ENCODE measurements at places on chromosomes 4 and X.
A peak's percentile ranks its signal among the peaks of the same experiment; 100 is the strongest.

- no peak for DNase-seq
Measured at GRCh38 chr4:106258145-106259045, 57.6 kb downstream of the TBCK start.

DNA sequence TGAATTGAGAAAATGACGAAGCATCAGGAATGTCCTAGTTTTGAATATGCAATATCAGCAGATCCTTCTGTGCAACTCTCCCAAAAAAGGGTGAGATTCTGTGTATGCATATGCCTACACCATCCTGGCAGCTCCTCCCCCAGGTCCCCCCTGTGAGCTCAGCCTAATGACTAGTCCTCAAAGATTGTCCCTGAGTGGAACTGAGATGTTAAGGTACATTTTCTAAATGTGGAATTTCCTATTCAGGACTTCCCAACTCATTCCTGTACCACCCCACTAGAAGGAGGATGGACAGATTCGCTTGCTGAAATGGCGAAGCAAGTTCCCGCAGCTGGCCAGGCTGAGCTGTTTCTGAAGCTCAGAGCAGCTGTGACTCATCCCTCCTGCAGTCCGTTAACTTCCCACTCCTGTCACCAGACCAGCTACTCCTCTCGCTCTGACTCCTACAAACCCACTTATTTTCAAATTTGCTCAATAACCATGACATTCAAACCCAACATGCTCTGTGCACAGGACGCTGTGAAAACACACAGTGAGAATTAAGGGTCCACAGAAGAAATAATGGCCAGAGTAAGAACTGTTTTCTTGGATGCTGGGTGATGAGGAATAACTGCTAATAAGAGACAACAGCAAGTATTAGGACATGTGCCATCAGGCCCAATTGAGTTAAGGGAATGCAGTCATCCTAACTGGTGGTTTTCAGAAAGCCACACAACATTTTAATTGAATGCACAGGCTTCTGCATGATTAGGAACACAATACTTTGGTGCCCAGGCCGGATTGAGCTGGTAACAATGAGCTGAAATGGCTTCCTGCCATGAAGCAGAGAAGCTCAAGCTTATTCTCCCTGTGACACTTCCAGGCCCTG is 40.0 kb upstream of the IRF2 start:
- DNase-seq, result no peak

GRCh38 chrX:44874420-44875184 is 1.6 kb downstream of the KDM6A start:
- no peak for DNase-seq

DNA sequence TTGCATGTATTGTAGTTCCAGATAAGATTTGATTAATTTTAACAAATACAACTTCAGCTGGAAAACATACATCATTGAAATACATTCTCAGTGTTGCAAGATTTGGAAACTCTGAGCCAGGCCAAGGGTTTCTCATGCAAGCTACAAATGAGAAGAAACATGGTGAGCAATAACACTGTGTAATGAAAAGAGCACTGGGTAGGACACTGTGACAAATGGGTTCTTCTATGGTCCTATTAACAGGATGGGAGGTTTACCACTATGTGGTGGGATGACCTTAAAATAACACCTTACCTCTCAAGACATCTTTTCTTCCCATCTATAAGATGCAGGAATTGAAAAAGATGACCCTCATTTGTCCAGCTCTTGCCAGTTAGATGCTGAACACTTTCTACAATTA is 19.6 kb upstream of the NDNF start:
- no peak for DNase-seq

DNA sequence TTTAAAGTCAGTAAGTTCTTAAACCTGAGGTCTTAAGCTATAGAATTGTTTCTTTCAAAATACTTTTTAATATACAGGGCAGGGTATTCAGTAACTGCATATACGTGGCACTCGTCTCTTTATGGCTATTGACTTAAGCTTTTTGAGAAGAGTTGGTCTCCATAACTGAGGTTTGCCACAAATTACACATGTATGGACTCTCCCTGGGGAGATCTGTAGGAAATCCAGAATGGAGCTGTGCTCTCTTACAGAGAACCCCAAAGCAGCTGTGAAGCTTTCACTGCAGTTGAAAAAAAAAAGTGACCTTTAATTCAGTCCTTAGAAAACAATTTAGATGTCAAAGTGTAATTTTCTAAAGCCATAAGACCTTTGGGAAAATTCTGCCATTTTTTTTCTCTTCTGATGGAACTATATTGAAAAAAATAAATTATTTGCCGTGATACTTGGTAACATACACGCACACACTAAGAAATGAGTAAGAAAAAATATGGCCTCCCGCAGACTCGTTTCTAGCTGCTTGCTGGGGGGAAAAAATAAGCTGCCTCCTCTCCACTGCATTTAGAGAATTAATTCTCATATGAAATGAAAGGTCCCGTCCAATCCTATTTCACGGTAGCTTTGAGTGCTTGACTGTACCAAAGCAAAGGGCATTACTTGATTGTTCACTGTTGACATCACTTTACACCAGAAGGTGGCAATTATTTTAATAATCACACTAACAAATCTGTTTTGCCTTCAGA is 159.4 kb upstream of the TENM3 start:
- no peak for DNase-seq

DNA sequence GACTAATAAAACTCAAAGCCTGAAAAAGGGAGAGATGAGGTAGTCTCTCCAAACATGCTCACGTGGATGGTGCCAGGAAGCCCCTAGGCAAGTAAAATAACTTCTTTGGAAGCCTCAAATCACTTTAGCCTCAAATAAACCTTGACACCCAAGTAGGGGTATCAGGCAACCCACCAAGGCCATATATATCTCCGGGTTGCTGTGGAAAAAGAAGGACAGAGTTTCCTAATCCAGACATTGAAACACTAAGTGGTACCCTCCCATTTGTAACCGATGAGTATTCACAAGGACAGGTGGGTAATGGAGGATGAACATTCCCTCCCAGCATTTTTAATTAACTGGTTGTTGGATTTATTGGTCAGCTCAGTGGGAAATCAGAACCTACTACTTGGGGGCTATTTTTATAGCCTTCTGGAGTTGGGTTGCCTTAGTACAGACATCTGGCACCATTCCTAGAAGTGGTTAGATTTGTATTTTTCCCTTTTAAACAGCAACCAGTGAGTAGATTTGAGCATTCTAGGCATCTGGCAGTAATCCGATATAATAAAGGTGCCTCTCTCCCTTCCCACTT is 87.7 kb downstream of the GPC3 start:
- no peak for DNase-seq

DNA sequence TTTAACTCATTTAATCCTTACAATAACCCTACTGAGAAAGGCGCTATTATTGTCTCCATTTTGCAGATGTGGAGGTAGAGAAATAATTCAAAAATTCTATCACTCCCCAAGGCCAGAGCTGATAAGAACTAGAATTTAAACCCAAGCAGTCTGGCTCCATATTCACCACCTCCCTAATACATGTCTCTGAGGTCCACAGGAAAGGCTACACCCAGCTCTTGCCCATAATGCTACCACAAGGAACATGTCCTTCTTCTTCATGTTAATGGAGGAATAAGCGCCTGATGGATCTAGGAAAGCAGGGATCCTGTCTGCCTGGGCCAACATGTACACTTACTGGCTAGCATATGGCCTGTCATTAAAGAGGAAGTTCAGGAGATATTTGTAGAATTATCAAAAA is 16.3 kb downstream of the APBB2 start:
- DNase-seq, result no peak

GRCh38 chr4:169934794-169935429 is 91.3 kb downstream of the MFAP3L start:
- no peak for DNase-seq

DNA sequence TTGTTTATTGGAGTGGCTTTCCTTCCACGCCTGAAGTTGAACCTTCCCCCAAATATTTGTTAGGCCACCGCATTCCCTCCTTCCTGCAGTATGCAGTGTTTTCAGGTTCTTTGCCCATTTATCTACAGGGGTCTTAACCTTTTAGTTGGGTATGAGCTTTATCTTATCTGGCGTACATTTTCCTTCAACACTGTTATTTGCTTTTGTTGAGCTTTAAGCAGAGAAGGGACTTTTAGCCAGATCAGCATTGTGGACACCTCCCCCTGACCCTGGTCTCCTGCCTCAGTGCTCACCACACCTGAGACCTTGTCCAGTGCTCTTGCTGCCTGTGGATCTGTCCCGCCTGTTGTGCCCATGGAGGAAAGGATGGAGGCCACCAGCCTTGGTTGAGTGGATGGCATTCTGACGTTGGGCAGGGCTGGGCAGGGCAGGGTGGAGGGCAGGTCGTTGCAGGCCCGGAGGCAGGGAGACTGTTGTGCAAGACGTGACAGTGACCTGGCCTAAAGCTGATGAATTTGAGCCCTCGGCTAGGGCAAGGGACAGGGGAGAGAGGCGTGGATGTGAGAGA is 998 bp upstream of the DUSP9 start:
- DNase-seq, result no peak

GRCh38 chr4:184924516-184924915 is 93.8 kb upstream of the HELT start:
- no peak for DNase-seq

- no peak for DNase-seq
Measured at GRCh38 chr4:180571516-180572055, 1671.6 kb upstream of the TENM3 start.

DNA sequence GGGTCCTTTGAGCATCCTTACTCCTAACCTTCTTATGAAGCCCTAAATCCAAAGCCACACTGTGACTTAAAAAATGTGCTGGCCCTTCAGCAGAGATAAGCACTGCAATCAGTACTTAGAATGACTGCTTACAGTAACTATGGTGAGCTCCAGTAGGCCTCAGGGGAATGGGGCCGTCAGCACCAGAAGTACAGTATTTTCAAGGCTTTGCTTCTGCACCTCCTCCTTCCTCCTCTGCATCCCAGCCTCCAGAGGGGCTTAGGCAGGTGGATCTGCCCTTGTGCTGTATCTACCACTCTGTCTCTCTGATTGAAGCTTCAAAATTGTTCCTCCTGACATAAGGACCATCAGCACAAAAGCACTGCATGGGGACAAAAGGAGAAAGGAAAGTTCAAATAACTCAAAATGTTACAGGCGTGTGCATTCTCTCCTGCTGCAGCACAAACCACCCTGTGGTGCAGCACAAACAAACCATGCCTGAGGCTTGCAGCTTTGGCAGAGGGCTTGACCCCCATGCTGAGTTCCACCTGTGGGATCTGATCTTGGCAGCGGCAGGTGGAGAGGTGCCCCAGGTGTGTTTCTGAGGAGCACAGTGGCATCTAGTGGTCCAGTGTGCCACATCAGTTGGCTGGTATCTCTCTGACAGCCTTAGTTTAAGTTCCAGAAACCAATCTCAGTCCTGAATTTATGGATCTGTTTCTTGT is 164.7 kb downstream of the SOWAHB start:
- peak; percentile 97 for DNase-seq

GRCh38 chr4:1656986-1657385 is 27.1 kb downstream of the FAM53A start:
- DNase-seq, result no peak

DNA sequence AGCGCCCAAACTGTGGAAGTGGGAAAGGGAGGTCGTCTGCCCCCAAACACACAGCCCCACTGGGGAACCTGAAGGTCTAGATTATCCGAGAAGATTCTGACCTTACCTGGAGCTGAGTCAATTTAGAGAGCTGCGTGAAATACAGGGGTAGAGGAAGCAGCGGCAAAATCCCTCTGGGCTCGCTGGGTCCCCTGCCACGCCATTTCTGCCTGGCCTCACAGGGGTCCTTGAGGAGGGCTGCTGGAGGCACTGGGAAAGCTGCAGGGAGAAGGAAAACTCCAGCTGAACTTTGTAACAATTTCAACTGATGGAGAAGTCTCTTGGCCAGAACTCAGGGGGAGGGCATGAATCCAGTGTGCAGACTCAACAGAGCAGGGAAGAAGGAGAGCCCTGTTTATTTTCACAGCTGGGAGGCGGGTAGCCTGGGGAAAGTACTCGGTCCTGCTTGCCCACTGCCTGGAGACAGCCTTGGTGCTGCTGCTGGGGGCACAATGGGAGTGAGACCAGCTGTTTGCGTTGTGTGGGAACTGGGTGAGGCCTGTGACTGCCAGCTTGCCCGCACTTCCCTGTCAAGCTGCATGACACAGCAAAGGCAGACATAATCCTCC is 93.2 kb upstream of the MAPK10 start:
- DNase-seq, result no peak

GRCh38 chr4:73871511-73872310 is 2.5 kb downstream of the CXCL1 start:
- DNase-seq, result no peak

GRCh38 chr4:14967982-14968381 is 34.3 kb upstream of the CPEB2 start:
- no peak for DNase-seq

DNA sequence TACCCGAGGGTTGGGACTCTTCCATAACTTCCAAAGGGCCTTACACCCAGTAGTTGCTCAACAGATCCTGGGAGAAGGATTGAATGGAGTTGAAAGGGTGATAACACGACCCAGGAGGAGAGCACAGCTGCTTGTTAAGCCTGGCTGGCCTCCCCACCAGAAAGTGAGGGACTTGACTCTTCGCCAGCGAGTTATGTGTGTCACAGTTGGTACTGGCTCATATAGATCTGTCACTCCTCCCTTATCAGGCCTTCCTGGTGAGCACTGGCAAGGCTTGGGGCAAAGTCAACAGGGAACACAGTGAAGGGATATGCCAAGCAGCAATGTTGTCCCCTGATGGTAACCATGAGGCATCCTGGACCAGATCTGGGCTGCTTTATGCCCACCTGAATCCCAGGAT is 35.8 kb downstream of the APLN start:
- DNase-seq, result no peak

GRCh38 chr4:138500869-138501268 is 258.7 kb upstream of the SLC7A11 start:
- DNase-seq, result no peak

DNA sequence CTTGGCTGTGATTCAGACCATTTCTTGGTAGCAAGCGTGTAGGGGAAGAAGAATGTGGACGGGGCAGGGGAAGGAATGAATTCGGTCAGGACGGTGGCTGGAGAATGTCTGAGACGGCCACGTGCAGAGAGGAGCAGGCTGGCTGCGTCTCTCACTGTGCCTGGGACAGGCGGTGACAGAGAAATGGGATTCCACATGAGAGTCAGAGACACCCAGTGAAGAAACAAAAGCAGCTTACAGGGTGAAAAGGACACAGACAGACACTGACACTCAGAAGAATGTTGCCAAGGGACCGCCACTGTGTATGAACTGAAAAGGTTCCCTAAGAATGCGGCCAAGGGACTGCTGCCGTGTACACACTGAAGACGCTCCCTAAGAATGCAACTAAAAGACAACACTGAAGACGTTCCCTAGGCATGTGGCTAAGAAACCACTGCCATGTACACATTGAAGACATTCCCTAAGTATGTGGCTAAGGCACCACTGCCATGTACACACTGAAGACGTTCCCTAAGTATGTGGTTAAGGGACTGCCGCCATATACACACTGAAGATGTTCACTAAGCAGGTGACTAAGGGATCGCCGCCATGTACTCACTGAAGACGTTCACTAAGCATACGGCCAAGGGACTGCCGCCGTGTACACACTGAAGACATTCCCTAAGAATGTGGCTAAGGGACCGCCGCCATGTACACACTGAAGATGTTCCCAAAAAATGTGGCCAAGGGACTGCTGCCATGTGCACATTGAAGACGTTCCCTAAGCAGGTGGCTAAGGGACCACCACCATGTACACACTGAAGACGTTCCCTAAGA is 49.1 kb downstream of the DHRSX start:
- no peak for DNase-seq

- DNase-seq, result no peak
Measured at GRCh38 chrX:134715930-134716619, 57.8 kb upstream of the PLAC1 start.

GRCh38 chr4:6443035-6444023 is 29.1 kb downstream of the PPP2R2C start:
- no peak for DNase-seq

GRCh38 chrX:131801066-131801465 is 222.0 kb upstream of the STK26 start:
- no peak for DNase-seq

Data from COR-L47 (cell line).